ENCODE measurements at places on chromosomes 1 and 21. TPM values are rescaled to one million over a fixed set of nuclear protein-coding genes. Genes with fewer than 3 reads are reported as not detected.

DNA sequence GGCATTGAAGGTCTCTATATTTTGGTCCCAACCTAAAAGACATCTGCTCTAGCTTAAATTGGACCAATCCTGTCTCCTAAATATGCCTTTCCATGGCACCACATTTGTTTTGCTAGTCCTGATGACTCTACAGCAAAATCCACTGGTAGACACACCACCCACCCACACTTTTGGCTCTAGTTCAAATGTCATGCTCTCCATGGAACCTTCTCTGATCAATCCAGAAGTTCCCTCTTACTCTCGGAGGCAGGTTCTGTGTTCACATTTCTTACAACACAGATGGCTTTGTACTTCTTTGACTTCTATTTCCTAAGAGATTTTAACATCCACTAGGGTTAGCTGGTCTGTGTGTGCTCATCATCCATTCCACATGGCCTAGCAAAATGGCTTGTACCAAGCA lies 151.3 kb downstream of the APP start:
- H3K27me3 ChIP-seq: no peaks in the 10 kb centered on the region
- no peak overlapping the region for H3K27ac ChIP-seq
- H3K4me1 ChIP-seq: peaks cover 3% of the 10 kb centered on the region
- no peak overlapping the region for H3K4me3 ChIP-seq
- peaks cover 21% of the 10 kb centered on the region for H3K36me3 ChIP-seq

GRCh38 chr1:185151215-185151614 lies 5.5 kb downstream of the TRMT1L start:
- H3K4me3 ChIP-seq: no peak overlapping the region
- peaks cover 32% of the 10 kb centered on the region for H3K36me3 ChIP-seq
- peaks cover 20% of the 10 kb centered on the region for H3K4me1 ChIP-seq
- no peaks in the 10 kb centered on the region for H3K27me3 ChIP-seq

NBPF4 gene
- not detected for total RNA-seq

DNA sequence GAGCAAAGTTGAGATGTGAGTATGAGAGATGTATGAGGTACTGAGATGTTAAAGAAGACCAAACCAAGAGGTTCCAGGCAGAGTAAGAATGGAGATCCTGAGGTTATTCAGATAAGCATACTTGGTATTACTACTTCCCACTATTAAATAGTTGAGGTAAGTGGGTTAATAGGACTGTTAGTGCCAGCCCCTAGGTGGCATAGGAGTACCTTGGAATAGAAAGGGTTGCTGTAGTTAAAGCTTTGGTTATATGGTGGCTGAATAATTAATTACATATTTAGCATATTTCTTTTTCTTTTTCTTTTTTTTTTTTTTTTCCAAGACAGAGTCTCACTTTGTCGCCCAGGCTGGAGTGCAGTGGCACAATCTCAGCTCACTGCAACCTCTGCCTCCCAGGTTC lies 397.9 kb upstream of the TMPRSS15 start:
- H3K27me3 ChIP-seq: no peaks in the 10 kb centered on the region
- no peak for DNase-seq
- no peaks in the 10 kb centered on the region for H3K36me3 ChIP-seq
- no peaks in the 10 kb centered on the region for H3K4me1 ChIP-seq
- H3K4me3 ChIP-seq: no peak overlapping the region

- no peaks in the 10 kb centered on the region for H3K27me3 ChIP-seq
- no peak overlapping the region for H3K4me3 ChIP-seq
- H3K27ac ChIP-seq: no peak overlapping the region
These were observed 191.7 kb upstream of the KCTD3 start for GRCh38 chr1:215375381-215375780.

DNA sequence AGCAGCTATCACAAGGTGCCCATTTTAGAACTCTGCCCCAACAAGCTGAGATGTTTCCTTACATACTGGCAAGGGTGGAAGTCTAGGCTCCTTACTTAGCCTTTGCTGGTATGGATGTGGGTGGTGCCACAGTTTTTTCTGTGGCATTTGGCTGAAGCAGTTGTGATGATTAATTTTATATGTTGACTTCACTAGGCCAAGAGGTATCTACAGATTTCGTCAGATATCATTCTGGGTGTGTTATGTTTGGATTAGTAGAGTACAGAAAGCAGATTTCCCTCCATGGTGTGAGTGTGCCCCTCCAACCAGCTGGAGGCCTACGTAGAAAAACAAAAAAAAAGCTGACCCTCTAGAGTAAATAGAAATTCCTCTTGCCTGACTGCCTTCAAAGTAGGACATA lies 317.0 kb downstream of the BARHL2 start:
- no peak overlapping the region for H3K4me3 ChIP-seq
- H3K36me3 ChIP-seq: no peaks in the 10 kb centered on the region
- no peaks in the 10 kb centered on the region for H3K27me3 ChIP-seq
- no peak overlapping the region for H3K27ac ChIP-seq
- no peaks in the 10 kb centered on the region for H3K4me1 ChIP-seq
- DNase-seq: no peak

DNA sequence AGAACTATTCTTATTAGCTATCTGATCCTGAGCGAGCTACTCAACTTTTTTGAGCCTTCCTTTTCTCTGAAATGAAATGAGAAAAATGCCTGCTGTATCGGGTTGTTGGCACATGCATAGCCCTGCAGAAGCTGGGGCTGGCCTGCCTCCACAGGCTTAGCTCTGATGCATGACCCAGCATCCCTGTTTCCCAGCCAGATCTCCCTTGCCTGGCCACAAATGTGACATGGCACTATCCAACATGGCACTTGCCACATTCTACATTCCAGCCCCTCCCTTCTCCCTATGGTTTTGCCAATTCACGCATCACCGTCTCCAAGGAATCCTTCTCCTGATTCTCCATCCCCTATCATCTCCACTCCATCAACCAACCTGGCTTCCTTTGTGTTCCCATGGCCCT lies 13.8 kb downstream of the RNU5D-1 start:
- peaks cover 33% of the 10 kb centered on the region for H3K4me1 ChIP-seq
- no peaks in the 10 kb centered on the region for H3K36me3 ChIP-seq
- H3K4me3 ChIP-seq: no peak overlapping the region
- H3K27me3 ChIP-seq: no peaks in the 10 kb centered on the region

RC3H1 gene
- total RNA-seq: 18.8 TPM

GRCh38 chr1:111199329-111199728 lies 1.1 kb downstream of the DENND2D start:
- H3K4me3 ChIP-seq: peak overlapping the region; percentile 6
- no peaks in the 10 kb centered on the region for H3K36me3 ChIP-seq
- H3K27me3 ChIP-seq: peaks cover 3% of the 10 kb centered on the region
- DNase-seq: no peak
- H3K4me1 ChIP-seq: no peaks in the 10 kb centered on the region
- no peak overlapping the region for H3K27ac ChIP-seq
